ENCODE measurements at places on chromosomes 2 and 18. TPM values are rescaled to one million over a fixed set of nuclear protein-coding genes. Genes with fewer than 3 reads are reported as not detected.

The SAG gene
- not detected for total RNA-seq

DNA sequence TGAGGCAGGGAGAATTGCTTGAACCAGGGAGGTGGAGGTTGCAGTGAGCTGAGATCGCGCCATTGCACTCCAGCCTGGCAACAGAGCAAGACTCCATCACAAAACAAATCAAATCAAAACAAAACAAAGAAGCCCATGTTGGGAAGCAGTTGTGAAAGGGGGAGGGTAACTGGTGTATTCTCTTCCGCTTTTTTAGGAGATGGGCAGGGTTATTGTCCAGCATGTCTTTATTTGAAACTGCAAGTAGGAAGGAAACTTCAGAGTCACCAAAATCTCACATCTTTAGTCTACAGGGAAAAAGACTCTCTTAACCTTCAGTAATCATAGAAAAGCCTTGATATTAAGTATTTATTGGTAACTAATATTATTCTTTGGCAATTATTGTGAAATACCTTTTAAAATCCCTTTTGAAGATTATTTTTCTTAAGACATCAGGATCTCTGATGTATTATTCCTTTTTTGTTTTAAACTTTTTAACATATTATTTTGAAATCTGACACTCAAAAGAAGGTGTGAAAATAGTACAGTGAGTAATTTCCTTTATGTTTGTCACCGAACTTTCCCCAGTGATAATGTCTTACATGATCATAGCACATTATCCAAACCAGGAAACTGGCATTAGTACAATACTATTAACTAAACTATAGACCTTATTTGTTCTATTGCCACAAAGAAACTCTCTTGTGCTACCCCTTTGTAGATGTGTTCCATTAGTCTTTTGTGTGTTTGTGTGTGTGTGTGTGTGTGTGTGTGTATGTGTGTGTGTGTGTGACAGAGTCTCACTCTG, 84.3 kb upstream of the LTBP1 start:
- H3K27me3 ChIP-seq = no peaks in the 10 kb centered on the region
- no peaks in the 10 kb centered on the region for H3K4me1 ChIP-seq
- no peak for DNase-seq
- H3K27ac ChIP-seq = no peak overlapping the region
- no peaks in the 10 kb centered on the region for H3K36me3 ChIP-seq

The SIGLEC15 gene
- 0.08 TPM for total RNA-seq

GRCh38 chr2:42045352-42045751, 2.5 kb upstream of the PKDCC start:
- H3K27ac ChIP-seq = peak overlapping the region; percentile 94
- H3K4me1 ChIP-seq = peaks cover 9% of the 10 kb centered on the region
- H3K27me3 ChIP-seq = no peaks in the 10 kb centered on the region
- no peak overlapping the region for H3K4me3 ChIP-seq
- no peaks in the 10 kb centered on the region for H3K36me3 ChIP-seq
- no peak for DNase-seq

GRCh38 chr2:120858361-120859106, 122.9 kb downstream of the GLI2 start:
- H3K27ac ChIP-seq = no peak overlapping the region
- H3K36me3 ChIP-seq = no peaks in the 10 kb centered on the region
- no peak overlapping the region for H3K4me3 ChIP-seq
- no peak for DNase-seq

The NGEF gene
- total RNA-seq = not detected

DNA sequence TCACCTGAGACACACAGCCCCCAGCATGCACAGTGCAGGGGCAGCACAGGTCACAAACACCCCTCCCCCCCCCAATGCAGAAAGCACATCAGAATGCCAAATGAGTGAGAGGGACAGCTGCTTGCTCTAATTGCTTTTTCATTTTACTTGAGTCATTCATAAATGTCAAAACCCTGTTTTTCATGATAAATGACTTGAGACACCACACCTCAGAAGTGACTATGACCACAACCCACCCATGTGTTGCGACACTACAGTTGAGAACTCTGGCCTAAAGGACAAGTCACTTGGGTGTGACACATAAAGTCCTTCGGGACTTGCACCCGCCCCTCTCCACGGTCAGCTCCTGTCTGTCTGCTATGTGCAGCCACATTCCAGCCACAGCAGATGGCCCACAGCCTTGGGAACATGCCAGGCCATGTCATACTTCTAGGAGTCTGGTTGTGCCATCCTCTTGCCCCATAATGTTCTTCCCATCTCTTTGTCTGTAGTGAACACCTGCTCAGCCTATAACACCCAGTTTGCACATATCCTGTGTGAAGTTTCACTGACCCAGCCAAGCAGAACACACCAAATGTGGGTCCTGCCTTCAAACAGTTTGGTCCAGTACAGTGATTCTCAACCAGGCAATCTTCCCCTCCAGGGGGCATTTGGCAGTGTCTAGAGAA, 30.2 kb upstream of the RIOK3 start:
- peak; percentile 45 for DNase-seq
- H3K27me3 ChIP-seq = no peaks in the 10 kb centered on the region
- H3K27ac ChIP-seq = no peak overlapping the region
- no peak overlapping the region for H3K4me3 ChIP-seq

DNA sequence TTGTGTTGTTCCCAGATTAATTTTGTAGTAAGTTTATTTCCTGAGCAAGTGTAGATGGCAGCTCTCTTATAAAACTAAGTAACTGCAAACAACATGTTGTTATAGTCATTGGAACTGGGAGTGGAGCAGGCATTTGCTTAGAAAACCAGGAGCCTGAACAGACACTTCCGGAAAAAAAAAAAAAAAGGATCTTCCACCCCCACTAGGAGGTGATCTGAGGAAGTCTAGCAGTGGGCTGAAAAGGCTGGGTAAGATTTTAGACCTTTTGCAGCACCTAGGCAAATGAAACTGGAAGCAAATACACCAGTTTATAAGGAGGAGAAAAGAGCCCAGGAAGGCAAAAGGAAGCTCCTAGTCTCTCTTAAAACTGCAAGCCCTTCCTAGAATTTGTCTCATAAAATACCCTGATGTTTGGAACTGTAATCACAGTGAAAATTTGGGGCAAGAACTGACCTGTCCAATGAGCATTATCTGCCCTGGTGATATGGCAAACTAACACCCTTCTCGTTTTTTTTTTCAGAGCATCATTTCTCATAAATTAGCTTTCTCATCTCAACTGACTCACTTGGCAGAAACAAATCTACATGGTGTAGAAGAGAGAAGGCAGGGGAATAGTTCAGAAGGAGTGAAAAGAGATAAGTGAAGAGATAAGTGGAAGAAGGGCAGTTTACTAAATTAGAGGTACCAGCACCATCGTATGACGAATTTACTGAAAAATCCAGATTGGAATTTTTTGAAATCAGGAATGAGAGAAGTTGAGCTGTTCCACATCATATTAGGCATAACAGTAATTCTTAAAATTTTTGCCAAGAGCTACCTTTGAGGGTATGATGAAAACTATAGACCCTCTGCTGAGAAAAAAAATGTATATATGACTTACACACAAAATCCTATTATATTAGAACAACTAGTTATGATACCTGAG, 4.2 kb upstream of the CCNYL1 start:
- DNase-seq = no peak
- H3K4me3 ChIP-seq = no peak overlapping the region
- no peak overlapping the region for H3K27ac ChIP-seq
- H3K36me3 ChIP-seq = no peaks in the 10 kb centered on the region

The C1GALT1C1L gene
- 1.0 TPM for total RNA-seq

DNA sequence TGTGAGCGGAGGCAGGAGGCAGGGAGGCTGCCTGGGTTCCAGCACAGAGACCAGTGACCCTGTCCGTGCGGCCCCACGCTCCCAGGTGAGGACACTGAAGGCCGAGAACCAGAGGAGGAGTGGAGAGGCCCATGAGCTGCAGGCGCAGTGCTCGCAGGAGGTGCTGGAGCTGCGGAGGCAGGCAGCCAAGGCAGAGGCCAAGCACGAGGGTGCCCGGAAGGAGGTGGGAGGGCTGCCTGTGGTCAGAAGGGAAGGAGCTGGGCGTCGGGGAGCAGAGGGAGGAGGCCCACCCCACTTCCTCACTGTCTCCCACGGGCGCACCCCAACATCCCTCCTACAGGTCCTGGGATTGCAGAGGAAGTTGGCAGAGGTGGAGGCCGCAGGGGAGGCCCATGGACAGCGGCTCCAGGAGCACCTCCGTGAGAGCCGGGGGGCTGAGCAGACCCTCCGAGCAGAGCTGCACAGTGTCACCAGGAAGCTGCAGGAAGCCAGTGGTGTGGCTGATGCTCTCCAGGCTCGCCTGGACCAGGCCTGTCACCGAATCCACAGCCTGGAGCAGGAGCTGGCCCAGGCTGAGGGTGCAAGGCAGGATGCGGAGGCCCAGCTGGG, 33.0 kb upstream of the SNED1 start:
- H3K36me3 ChIP-seq = no peaks in the 10 kb centered on the region
- H3K4me3 ChIP-seq = no peak overlapping the region
- no peak overlapping the region for H3K27ac ChIP-seq
- H3K4me1 ChIP-seq = peaks cover 33% of the 10 kb centered on the region
- no peaks in the 10 kb centered on the region for H3K27me3 ChIP-seq
- DNase-seq = peak; percentile 72

The TM4SF20 gene
- total RNA-seq = not detected

DNA sequence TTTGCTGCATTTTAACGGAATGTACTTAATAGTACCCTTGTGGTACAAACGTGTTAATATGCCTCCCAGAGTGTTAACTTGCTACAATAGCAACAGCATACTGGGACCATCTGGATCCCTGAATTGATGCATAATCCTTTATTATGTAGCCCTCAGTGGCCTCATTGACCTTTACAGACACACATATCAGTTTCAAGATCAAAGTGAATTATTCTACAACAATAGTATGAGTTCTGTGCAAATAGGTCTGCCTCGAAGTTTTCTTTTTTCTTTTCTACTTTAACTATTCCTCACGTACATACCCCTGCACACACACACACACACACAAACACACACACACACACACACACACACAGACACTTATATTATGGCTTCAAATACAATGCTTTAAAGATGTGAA, 1622.1 kb downstream of the LRP1B start:
- H3K27me3 ChIP-seq = no peaks in the 10 kb centered on the region
- no peak for DNase-seq
- no peaks in the 10 kb centered on the region for H3K36me3 ChIP-seq
- H3K27ac ChIP-seq = no peak overlapping the region

GRCh38 chr2:20737505-20737904, 70.6 kb downstream of the GDF7 start:
- no peaks in the 10 kb centered on the region for H3K4me1 ChIP-seq
- H3K36me3 ChIP-seq = no peaks in the 10 kb centered on the region
- H3K4me3 ChIP-seq = no peak overlapping the region
- H3K27me3 ChIP-seq = no peaks in the 10 kb centered on the region

DNA sequence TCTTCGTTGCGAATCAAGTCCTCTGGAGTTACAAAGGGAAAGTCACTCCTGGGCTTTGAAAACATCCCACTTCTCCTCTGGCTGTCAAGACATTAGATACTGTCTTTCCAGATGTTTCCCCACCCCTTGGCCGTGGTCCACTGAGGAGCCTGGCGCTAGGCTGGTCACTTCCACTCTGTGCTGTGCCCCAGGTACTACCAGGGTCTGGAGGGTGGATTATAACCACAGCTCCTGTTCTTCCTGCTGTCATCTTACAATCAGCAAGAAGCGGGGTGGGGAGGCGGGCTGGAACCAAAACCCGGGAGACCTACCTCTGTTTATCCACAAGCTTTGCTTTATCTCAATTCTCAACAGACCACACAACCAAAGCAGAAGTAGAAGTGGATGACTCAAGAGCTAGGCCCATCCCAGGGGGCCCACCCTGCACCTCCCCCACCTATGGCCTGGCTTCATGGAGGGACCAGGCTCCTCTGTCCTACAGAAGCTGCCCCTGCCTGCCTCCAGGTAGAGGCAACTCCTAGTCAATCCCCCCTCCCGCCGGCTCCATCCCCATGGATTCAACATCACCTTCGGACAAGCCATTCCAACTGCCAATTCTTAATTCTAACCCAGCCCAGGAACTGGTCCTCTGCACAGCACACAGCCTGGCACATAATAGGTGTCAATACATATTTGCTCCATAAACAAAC, 17.8 kb downstream of the SMAD7 start:
- H3K4me3 ChIP-seq = peak overlapping the region; percentile 42
- peak overlapping the region; percentile 93 for H3K27ac ChIP-seq
- no peak for DNase-seq
- H3K36me3 ChIP-seq = no peaks in the 10 kb centered on the region
- peaks cover 98% of the 10 kb centered on the region for H3K4me1 ChIP-seq

GRCh38 chr2:161974461-161974860, 99.6 kb downstream of the DPP4 start:
- H3K36me3 ChIP-seq = no peaks in the 10 kb centered on the region
- no peak overlapping the region for H3K27ac ChIP-seq
- no peak overlapping the region for H3K4me3 ChIP-seq
- no peak for DNase-seq

GRCh38 chr2:220949466-220949865, 622.6 kb downstream of the EPHA4 start:
- H3K27ac ChIP-seq = no peak overlapping the region
- H3K36me3 ChIP-seq = no peaks in the 10 kb centered on the region
- DNase-seq = no peak
- H3K4me1 ChIP-seq = no peaks in the 10 kb centered on the region
- no peaks in the 10 kb centered on the region for H3K27me3 ChIP-seq

DNA sequence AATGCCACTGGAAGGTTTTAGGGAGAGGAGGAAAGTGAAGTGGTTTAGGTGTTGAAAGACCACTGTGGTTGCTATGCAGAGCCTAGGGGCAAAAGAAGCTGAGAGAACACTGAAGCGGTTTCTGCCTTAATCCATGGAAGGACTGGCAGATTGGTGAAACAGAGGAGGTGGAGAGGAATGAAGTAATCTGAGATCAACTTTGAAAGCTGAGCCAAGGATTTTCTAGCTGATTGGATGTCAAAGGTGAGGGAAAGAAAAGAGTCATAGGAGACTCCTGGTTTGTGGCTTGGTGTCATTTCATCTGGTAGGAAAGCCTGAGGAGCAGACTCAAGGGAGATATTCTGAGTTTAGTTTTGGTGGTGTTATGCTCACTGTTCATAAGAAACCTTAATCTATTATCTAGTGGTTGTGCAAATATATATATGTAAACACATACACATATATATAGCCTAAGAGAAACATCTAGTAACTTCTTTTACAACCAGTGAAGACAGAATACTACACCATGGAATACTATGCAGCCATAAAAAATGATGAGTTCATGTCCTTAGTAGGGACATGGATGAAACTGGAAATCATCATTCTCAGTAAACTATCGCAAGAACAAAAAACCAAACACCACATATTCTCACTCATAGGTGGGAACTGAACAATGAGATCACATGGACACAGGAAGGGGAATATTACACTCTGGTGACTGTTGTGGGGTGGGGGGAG, 134.1 kb upstream of the CREB1 start:
- DNase-seq = no peak
- no peaks in the 10 kb centered on the region for H3K4me1 ChIP-seq
- H3K4me3 ChIP-seq = no peak overlapping the region
- no peaks in the 10 kb centered on the region for H3K27me3 ChIP-seq
- H3K27ac ChIP-seq = no peak overlapping the region
- H3K36me3 ChIP-seq = no peaks in the 10 kb centered on the region

All from heart left ventricle (tissue), 16 donors.